Globus pallidus (tissue), 1 donor: ENCODE measurements at places on chromosomes 7 and 10.

GRCh38 chr10:79246606-79247275, 100.5 kb upstream of the PPIF start:
- DNase-seq: peak; percentile 74

GRCh38 chr10:103712898-103713498, 142.4 kb downstream of the SH3PXD2A start:
- peak; percentile 88 for DNase-seq

- DNase-seq: peak; percentile 61
Observed at GRCh38 chr10:71774916-71775702, 1.8 kb upstream of the VSIR start.

- DNase-seq: no peak
Observed at GRCh38 chr7:104861729-104862390, 152.1 kb upstream of the KMT2E start.

DNA sequence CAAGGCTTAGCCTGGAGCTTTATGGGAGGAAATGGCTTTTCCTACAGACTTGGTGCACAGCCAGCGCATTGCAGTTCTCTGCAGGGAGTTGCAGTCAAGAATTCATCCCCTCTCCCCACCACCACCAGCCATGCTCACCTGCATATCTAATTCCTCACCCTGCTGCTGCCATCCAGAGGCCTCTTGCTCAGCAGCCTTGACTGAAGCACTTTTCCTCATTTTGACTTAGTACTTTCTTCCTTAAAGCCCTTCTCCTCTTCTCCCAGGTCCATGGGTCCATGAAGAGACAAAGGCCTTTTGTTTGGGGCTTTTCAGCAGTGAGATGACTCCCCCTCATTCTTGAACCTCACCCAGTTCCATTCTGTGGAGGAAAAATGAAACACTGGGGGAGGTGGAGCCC, 39.7 kb upstream of the GPR141 start:
- peak; percentile 17 for DNase-seq

DNA sequence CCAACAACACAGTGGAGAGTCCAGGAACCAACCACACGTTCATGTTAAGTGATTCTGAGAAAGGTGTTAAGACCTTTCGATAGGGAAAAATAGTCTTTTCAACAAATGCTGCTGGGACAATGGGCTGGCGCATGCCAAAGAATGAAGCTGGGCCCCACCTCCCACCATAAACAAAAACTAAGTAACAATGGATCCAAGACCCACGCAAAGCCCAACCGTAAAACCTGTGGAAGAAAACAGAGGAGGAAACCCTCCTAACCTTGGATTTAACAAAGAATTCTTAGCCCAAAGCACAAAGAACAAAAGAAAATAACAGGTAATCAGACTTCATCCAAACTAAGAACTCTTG, 272.8 kb downstream of the ELFN1 start:
- DNase-seq: no peak

DNA sequence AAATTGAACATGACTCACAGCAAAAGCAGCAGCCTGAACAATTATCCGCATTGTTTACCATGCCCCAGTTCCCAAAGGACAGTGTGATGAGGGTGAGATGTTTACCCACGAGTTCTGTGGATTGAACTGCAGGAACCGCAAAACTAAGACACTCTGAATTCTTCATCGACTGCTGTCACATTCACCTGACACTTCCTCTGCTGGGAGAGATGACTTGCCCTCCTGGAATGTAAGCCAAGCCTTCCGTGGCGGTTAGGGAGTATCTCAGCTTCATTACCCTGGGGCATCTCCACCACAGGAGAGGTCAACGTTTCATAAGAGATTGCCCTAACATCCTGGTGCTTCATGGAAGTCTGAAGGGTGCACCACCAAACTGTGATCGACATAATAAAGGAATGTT, 374.6 kb upstream of the ADARB2 start:
- no peak for DNase-seq

GRCh38 chr7:14717816-14718215, 184.7 kb downstream of the DGKB start:
- peak; percentile 12 for DNase-seq

DNA sequence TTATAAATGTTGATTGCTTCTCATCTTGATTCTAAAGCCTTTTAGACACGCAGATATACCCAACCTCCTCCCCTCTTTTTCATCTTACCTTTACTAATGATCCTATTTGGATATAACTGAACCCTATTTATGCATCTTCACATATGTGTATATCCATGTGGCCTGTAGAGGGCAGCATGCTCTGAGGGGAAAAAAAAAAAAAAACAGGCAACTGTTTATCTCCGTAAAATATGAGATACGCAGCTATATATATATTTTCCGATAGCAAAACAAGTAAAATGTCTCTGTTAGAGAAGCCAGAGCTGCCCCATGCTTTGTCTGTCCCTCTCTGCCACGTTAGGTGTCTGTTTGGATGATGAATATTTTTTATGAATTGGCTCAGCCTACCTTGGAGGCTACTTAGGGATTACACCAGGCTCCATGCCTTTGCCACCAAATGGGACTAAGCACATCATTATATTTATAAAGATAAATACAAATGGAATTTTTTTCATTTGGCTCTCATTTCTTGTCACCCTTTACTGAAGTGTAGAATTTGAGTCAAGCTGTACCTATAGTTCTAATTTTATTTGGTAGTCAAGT, 174.8 kb upstream of the FZD1 start:
- DNase-seq: peak; percentile 26

GRCh38 chr10:5503477-5503835, 4.1 kb upstream of the CALML5 start:
- DNase-seq: no peak

- DNase-seq: no peak
Observed at GRCh38 chr7:152338561-152338960, 97.2 kb downstream of the KMT2C start.

- no peak for DNase-seq
Observed at GRCh38 chr10:15715619-15716227, 4.0 kb downstream of the ITGA8 start.

- DNase-seq: peak; percentile 98
Observed at GRCh38 chr10:71860243-71861029, 9.4 kb upstream of the PSAP start.

DNA sequence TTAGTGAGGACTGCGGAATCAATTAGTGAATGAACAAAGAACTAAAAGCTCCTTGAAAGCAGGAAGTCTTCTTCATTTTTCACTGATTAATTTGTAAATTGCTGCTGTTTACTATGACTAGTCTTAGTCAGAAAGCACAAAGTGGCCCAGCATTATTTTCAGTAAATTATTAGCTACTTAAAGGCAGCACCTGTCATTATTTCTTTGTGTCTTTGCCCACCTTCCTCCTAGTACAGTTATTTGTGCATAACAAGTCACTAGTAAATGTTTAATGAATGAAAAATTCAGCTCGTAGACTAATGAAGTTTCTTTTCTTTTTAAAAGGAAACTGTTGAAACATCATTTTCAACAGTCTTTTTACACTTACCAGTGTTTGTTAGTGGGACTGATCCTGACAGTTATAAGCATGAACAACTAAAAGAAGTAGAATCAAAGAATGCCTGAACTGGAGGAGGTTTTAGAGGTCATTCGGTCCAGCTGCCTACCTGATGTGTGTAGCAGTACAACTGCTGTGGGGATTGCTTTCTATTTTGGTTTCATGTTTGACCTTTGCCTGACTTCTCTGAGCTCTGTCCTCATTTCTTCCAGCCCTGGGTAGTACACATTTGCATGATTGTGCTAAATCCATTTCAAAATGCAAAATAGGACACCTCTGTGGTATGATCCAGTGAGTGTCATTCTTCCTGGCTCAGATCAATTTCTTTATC, 140.0 kb upstream of the PHYHIPL start:
- DNase-seq: no peak

DNA sequence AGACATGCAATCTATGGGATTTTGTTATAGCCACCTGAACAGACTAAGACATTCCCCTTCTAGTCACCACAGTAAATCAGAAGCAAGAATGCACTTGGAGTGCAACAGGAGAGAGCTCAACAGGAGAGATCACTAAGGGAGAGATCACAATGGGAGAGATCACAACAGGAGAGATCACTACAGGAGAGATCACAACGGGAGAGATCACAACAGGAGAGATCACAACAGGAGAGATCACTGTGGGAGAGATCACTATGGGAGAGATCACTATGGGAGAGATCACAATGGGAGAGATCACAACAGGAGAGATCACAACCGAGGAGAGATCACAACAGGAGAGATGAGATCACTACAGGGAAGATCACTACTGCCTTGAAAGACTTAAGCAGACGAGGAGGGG, 238.5 kb upstream of the PITRM1 start:
- DNase-seq: no peak

GRCh38 chr7:76364198-76364584, 5.4 kb upstream of the YWHAG start:
- DNase-seq: peak; percentile 23

GRCh38 chr7:55110993-55111361, 92.2 kb downstream of the EGFR start:
- DNase-seq: peak; percentile 51

GRCh38 chr7:148485618-148486017, 104.9 kb upstream of the C7orf33 start:
- DNase-seq: peak; percentile 15
